Ammon's horn (tissue), 1 donor: ENCODE measurements at places on chromosomes 13 and 19.

- no peak for DNase-seq
These were observed 94.2 kb downstream of the WDFY2 start for GRCh38 chr13:51678420-51678819.

GRCh38 chr13:67574320-67575233, 344.4 kb upstream of the PCDH9 start:
- no peak for DNase-seq

- DNase-seq = no peak
These were observed 1662.6 kb upstream of the MIR17HG start for GRCh38 chr13:89684896-89685295.

GRCh38 chr19:32471095-32471494, 65.5 kb downstream of the DPY19L3 start:
- no peak for DNase-seq

GRCh38 chr13:20980430-20980829, 77.9 kb upstream of the XPO4 start:
- no peak for DNase-seq

GRCh38 chr19:33469171-33470039, 52.2 kb downstream of the PEPD start:
- DNase-seq = no peak

DNA sequence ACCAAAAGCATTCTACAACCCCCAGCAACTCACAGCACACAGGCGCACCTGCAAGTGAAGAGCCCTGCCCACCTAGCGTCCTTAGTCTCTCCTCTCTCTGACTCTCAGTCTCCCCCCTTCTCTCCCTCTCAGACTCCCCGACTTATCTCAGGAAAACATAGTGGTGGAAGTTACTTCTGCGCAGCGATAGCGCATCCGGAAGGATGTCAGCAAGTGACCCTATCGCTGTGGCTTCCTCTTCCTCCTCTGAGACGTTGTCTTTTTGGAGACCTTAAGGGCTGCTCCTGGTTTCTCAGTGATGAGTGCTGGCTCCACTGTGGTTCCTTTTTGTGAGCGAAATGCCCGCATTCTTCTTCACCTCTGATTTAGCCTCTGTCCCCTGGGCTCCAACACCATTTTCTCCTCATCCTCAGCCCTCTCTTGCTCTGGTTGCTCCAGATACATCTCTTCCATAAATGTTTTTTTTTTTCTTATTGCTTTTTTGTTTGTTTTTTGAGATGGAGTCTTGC, 1.4 kb upstream of the YIF1B start:
- DNase-seq = peak; percentile 49

- DNase-seq = peak; percentile 61
These were observed 1.8 kb downstream of the HMGB1 start for GRCh38 chr13:30463787-30464495.

GRCh38 chr13:44578067-44578400, 1.9 kb upstream of the TSC22D1 start:
- no peak for DNase-seq

DNA sequence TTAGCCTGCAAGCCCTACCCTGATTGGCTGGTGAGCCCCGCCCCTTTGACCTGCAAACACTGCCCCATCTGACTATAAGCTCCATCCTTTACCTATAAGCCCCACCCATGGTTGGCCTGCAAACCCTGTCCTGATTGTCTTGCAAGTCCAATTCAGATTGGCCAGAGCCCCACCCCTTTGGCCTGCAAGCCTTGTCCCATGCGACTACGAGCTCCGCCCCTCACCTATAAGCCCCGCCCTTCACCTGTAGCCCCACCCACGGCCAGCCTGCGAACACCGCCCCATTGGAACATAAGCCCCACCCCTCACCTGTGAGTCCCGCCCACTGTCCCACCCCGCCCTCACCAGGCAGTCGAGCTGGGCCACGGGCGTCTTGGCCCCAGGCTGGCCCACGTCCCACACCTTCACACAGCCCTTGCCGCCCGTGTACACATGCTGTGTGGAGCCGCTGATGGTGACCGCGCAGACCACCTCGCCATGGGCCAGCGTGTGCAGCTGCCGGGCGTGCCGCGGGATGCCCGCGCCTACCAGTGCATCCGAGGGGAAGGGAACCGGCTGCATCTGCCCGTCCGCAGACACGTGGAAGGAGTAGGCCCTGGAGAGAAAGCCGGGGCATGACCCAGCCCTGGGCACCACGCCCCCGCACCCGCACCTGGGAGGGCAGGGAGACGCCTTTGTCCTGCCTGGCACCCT, 22.9 kb downstream of the TLE2 start:
- DNase-seq = no peak

GRCh38 chr13:111874981-111875380, 192.0 kb upstream of the SOX1 start:
- no peak for DNase-seq

GRCh38 chr13:112342841-112343361, 33.3 kb upstream of the SPACA7 start:
- DNase-seq = no peak

GRCh38 chr13:102317593-102317992, 84.3 kb downstream of the FGF14 start:
- DNase-seq = peak; percentile 57

DNA sequence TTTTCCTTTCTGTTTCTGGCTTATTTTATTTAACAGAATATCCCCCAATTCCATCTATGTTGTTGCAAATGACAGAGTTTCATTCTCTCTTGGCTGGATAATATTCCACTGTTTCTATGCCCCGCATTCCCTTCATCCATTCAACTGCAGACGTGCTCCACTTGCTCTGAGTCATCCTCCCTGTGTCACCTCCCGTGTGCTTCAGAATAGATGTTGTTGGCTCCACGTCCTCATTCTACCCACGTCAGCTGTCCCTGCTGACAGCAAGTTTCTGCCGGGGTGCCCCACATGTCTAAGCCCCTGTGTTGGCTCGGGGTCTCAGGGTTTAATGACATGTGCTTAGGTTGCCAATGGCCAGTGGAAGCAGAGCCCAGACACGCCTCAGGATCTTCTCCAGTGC, 1041.0 kb downstream of the UQCRFS1 start:
- DNase-seq = peak; percentile 15

DNA sequence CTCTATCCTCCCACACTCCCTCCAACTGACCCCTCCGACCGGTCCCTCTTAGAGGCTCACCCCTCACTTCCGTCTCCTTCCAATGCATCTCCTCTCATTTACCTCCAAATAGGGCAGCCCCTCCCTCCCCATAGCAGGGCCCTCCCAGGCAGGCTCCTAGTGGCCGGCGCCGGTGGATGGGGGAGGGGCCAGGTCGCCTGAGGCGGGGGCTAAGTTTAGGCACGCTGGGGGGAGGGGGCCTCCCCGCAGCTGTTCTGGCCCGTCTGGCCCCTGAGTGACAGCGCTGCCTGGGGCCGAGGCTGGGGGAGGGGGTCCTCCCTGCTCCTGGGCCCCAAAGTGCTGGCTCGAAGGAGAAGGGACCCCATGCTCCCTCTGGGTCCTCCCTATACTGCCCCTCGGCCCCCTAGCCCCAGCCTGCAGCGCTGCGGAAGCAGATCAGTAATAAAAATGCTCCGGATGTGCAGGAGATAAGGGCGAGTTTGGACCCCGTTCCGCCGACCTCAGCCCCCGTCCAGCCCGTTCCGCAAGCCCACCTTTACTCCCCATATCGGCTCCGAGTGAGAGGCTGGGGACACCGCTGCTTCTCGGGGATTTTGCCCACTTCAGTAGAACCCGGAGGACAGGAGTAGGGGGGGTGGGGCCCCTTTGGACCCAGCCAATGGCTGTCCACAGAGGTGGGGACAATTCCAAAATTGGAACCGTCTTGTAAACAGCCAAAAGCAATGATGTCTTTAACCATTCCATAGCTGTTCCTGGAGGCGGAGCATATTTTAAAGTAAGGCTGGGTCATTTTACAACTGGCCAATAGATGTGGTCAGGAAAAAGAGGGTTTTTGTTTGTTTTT, 4.0 kb downstream of the RTN2 start:
- peak; percentile 49 for DNase-seq

- no peak for DNase-seq
These were observed 118.3 kb downstream of the USP12 start for GRCh38 chr13:27053210-27053884.

- no peak for DNase-seq
These were observed 8.2 kb upstream of the LATS2 start for GRCh38 chr13:21069561-21070004.

DNA sequence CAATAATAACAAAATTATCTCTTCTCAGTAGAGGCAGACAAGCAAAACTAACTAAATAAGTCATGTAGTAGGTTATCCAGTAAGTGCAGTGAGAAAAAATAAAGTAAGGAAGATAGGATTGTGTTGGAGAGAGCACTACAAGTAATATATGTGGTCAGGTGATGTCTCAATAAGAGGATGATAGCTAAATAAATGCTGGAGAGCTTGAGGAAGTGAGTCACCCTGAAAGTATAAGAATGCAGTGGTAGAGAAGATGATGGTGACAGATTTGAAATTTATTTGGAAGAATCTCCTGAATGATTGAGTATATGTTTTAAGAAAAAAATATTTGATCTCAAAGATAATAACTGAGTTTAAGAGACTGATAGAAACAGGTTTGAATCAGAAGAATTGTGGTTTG, 152.2 kb upstream of the PRR20A start:
- DNase-seq = no peak

DNA sequence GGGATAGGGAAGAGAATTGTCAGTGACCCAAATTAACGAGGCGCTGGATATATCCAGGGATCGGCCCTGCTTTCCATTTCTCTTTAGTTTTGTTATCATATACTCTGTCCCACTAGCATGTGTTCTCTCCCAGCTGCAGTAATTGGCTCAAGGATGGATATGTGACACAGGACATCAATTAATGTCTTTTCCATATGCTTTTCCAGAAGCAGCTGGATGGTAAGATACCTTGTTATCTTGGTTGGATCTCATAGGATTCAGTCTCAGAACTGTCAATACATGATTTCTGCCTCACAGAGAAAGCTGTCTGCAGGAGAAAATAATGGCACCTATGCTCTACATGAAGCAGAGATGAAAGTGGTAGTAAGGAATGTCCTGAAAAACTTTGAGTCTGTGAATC, 157.1 kb upstream of the SPRY2 start:
- DNase-seq = no peak

GRCh38 chr13:98368019-98368418, 190.9 kb upstream of the RNF113B start:
- DNase-seq = no peak

GRCh38 chr19:12596927-12597548, 13.6 kb downstream of the ZNF490 start:
- DNase-seq = no peak

DNA sequence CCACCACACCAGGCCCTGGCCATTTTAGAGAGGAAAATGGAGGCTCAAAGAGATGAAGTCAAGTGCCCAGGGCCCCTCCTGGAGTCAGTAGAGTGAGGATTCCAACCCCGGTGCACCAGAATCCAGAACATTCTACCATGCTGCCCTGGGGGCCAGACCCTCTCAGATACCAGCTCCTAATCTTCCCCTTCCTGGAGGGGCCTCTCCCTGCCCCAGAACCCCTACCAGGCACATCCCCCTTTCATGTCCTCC, 11.1 kb downstream of the CAPN12 start:
- DNase-seq = no peak

DNA sequence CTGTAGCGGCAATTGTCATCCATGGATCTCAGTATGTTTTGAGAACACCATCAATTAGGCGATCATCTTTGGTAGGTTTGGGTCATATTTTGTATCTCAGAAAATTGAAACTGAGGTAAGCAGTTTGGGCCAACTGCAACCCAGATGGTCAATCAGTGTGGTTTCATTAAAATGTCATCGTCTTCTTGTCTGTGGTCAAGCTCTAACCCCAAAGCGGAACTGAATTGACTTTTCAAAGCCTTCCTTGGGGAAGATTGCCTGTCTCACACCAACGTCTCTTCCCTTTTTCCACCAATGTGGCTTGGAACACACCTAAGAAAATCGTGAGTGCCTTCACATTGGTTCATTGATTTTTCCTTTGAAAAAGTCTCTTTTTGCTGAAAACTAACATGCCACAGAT, 56.3 kb upstream of the UBAC2 start:
- DNase-seq = no peak

DNA sequence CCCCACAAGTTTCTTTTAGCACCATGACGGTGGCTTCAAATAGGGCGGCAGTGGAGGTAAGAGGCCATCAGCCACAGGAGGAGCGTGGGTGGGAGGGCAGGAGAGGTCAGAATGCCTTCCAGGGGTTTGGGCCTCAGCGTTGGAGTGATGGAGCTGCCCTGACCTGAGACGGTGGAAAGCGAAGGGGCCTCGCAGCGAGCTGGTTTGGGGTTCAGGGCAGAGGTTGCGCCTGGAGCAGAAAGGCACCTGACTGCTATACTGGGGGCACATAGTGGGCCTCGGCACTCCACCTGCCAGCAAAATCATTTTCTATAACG, 382 bp upstream of the NAXD start:
- DNase-seq = no peak

DNA sequence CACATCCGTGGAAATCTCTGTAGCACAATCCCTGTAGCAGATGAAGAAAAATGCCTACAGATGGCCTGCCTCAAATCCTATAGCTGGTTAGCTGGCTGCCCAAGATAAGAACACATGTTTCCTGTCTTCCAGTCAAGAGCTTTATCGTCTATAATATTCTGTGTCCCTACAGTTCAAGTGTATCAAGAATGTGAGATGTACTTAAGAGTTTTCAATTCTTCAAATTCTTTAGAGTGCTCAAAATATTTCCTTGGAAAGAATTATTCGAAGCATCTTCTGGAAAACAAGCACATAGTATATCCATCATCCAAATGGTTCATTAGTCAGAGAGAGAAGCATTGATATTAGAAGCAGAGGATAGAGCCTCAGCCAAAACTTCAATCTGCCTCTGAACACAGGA, 239.8 kb downstream of the COG6 start:
- DNase-seq = no peak

DNA sequence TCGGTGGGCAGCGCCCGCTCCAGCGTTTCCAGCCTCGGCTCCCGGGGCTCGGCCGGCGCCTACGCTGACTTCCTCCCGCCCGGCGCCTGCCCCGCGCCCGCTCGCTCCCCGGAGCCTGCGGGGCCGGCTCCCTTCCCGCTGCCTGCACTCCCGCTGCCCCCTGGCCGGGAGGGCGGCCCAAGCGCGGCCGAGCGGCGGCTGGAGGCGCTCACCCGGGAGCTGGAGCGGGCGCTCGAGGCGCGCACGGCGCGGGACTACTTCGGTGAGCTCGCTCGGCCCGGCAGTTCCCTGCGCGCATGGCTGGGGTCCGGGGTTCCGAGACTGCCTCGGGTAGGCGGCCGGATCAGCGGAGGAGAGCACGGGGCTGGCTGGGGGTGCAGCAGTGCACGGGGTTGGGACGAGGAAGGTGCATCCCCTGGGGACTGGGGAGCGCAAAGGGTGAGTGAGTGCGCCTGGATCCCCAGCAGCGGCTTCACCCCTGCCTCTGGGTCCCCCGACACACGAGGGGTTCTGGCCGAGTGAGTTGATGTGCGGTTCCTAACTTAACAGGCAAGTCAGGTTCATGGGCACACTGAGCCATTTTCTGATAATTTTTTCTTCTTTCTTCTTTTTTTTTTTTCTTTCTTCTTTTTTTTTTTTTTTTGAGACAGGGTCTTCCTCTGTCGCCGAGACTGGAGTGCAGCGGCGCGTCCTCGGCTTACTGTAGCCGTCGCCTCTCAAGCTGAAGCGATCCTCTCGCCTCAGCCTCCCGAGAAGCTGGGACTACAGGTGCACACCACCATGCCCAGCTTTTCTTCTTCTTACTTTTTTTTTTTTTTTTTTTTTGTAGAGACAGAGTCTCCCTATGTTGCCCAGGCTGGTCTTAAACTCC, 1.1 kb downstream of the WTIP start:
- DNase-seq = no peak
